ENCODE measurements at places on chromosomes 1 and 21.

GRCh38 chr21:35528116-35529042 lies 479.3 kb upstream of the RUNX1 start:
- peak; percentile 34 for DNase-seq

- no peak for DNase-seq
Measured at GRCh38 chr1:9013819-9014218, 12.4 kb downstream of the SLC2A7 start.

DNA sequence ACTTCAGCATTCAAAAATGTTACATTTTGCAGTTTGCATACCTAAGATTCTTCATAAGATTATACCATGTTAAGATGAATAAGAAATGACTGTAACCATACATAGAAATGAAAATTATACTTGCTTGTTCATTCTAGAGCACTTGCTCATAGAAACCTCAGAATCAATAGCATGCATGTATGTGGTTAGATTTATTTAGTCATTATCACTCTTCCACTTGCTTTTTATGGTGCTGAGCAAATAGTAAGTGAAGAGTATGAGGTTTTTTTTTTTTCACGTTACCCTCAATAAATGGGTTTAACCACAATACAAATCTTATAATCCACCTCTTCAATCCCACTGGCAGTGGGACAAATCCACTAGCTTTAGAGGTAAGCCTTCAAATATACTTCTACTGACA lies 84.7 kb downstream of the LRRC53 start:
- DNase-seq: no peak

DNA sequence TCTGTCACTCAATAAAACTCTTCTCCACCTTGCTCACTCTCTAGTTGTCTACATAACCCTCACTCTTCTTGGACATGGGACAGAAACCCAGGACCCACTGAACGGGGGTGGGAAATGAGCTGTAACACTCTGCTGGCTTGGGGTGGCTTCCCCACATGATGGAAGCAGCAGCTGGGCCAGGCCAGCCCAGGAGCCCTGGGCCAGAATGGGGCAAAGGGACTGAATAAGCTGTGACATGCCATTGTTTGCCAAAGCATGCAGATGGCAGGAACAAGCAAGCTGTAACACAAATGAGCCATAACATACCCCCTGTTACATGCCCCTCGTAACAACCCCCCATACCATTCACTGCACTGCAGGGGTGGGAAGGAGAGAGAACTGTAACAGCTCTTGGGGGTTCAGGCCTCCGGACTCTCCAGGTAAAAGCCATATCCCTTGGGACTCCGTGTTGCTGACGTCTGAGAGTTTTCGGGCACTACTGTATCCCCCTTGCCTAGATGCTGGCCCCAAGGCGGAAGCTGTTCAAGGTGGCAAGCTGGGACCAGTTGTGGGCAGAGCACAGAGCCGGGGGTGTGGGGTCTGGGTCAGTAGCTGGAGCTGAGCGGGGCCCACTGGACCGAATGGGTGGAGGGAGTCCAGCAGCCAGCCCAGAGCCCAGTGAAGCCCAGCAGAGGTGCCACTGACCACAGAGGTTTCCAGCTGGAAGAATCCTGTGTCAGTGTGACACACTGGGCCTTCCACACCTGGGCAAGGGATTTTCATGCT lies 56.1 kb upstream of the DMRTB1 start:
- no peak for DNase-seq

- no peak for DNase-seq
Measured at GRCh38 chr1:2862814-2863647, 61.5 kb upstream of the TTC34 start.

GRCh38 chr1:167676916-167677848 lies 44.6 kb upstream of the MPZL1 start:
- DNase-seq: no peak

DNA sequence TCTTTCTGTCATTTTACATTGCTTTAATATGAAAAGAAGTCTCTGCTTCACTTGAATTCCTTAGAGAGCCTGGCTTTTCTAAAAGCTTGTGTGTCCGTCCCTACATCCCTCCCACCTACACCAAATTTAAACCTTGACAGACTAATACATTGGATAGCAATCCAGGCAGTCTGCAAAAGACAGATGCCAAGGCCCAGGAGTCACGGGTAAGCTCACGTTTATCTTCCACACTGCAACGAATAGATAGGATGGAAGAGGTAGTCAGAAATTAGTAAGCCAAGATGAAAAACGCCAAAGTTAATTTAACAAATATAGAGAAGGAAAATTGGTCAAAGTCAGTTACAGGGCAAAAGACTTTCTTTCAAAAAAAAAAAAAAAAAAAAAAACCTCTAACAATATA lies 338.1 kb downstream of the SMYD3 start:
- no peak for DNase-seq
